ENCODE measurements at places on chromosomes 11 and 22.

- DNase-seq, result no peak
Observed at GRCh38 chr11:35916270-35916669, 27.6 kb upstream of the LDLRAD3 start.

DNA sequence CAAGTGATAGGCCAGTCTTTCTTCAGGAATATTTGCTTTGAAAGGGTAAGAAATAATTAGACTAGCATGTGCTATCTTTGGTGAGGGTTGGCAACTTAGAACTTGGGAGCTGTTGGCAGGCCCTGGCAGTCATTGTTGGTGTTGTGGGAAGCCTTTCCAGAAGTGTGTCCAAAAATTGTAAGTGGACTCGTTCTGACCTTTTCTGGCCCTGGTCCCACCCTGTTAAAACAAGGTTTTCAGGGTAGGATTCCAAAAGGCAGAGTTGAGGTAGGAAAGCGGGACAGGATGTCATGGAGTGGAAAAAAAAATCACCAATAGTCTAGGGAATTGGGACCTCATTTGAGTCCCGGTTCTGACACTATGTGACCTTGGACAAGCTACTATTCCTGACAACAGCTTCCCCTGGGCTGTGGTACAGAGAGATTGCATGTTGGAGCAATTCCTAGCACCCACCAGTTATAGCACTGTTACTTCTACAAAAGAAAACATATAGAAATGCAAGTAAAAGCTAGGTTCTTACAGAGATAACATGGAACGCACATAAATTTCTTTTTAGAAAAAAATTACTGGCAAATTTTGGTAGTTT lies 299.3 kb upstream of the DDI1 start:
- no peak for DNase-seq

DNA sequence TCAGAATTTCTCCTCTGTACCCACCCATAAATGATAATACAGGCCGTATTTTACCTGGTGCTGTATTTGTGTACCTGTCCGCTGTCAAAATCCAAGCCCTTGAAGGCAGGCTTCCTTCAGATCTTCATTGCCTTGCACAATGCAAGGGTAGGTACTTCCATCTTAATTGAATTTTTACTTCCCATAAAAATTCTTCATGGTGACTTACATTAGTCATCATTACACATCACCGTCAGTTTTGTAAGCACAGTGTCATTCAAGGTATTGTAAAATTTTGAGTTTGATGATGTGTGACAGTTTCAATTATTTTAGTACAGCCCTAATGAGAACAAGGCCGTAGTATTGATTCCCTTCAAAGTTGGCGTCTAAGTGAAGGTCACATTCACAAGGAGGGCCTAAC lies 770 bp upstream of the TSG101 start:
- DNase-seq, result no peak

DNA sequence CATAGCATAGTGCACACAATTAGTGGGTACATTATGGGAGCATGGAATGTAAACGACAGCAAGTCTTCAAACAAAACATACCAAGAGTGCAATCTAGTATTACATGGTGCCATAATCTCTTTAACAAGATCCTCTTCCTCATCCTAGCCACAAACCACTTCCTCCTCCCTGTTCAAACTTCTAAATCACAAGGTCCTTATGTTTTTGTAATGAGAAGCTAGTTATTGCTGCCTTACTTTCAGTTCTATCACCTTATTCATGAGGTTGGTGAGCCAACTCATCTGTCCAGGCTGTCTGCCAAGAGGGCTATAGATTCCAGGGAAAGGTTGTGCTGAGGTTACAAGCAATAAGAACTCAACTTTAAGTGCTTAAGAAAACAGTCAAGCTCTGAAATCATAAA lies 195.4 kb upstream of the ARHGAP20 start:
- no peak for DNase-seq

- no peak for DNase-seq
Observed at GRCh38 chr22:31602259-31602952, 59.6 kb downstream of the PISD start.

DNA sequence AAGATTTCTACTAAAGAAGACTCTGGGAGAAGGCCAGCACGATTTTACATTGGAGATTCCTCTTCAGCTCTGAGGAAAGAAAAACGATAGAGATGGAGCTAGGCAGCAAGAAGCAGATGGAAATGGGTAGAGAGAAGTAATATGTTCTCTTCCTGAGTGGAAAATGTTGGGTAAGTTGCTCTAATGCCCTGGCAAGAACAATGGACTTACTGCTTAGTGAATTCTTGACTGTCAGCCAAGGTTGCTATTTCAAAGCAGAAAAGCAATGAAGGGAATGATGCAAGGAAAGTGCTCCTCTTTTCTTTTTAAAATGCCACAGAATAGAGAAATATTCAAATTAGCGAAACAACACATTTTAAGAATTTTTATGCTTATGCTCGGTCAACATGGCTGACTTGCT lies 38.4 kb upstream of the CWF19L2 start:
- DNase-seq, result no peak

DNA sequence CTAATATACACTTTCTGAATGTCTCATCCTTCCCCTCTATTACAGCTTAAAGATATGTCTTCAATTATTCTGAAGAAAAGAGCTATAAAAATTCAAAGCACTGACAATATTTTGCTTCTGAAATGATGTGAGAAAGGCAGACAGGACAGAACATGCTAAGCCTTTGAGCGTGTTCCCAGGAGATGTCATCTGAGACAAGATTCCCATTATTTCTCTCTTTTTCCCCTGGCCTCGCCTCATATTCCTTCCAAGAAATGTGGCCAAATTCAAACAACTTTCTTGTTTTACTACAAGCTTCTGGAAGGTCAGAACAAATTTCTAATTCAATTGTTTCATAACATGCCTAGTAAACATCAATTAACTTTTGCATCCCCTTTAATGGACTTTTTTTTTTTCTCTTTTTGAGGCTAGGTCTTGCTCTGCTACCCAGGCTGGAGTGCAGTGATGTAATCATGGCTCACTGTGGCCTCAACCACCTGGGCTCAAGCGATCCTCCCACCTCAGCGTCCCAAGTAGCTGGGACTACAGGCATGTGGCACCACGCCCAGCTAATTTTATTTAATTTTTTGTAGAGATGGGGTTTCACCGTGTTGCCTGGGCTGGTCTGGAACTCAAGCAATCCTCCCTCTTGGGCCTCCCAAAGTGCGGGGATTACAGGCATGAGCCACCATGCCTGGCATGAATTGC lies 37.1 kb upstream of the NFRKB start:
- DNase-seq, result no peak

- DNase-seq, result peak; percentile 33
Observed at GRCh38 chr11:124669193-124669592, 4.3 kb downstream of the SIAE start.

DNA sequence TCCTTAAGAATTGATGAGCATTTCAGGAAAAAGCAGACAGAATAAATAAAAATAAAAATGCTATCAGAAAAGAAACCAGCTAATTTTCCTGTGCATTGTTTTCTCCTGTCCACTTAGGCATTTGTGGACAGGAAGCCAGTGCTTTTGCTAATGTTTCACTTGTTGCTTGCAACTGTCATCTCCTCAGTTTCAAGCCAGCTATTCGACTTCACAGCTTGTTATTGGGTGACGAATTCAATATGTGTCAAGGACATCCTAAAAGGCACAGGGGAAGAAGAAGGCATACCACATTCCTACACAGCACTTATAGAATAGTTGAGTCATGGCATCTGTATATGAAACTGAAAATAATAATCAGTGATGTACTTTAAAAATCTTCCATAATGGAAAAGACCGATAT lies 530.6 kb upstream of the KIRREL3 start:
- DNase-seq, result no peak

- no peak for DNase-seq
Observed at GRCh38 chr11:85759915-85760314, 51.0 kb downstream of the SYTL2 start.

DNA sequence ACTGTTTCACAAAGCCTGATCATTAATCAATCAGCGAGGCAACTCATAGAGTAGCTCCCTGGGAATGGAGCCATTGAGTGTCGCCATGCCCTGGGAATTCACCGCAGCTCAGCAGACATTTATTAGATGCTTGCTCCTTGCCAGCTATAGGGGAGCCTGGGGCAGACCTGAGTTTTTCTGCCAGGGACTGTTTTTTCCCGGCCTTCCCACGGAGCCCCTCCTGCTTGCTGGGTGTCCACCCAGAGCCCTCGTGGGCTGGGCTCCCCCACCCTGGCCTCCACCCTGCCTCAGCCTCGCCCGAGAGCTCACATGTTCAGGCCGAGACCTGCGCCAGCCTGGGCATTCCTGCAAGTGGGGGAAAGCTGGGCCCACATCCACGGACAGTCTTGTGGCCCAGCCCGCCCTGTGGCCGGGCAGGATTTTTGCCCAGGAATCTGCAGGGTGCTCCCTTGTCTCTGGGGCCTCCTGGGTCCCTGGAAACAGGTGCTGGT lies 64.9 kb downstream of the SMIM38 start:
- DNase-seq, result no peak

DNA sequence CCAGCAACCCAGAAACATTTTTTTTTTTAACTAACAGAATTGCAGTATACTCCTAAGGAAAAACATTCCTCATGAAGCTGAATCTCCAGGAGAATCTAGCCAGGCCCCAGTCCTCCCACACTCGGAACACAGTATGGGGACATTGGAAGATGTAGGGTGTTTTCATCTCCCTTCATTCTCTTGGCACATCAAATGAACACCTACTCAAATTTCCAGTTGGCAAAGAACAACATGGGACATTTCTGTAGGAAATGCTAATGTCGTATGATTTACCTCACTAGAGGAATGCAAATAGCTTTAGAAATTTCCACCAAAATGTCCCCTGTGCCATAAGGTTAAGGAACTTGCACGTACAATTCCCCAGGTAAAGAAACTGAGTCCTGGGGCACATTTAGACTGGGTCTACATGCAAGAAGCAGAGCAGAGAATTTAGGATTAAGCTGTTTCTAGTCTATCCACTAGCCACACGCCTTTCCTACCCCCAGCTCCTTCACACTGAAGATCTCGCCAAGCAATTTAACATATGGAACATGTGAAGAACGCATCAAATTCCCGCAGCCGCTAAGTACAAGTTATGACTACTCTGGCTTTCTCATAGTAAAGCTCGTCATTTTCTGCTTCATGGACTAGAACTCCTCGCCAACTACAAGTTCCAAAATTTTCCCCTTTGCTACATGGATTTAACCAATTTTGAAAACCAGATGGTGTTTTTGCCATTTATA lies 2.9 kb upstream of the CADM1 start:
- DNase-seq, result no peak

GRCh38 chr22:24009227-24010017 lies 1.7 kb upstream of the CABIN1 start:
- DNase-seq, result no peak

Measured in T follicular helper cell (primary cell).